Effector CD4-positive, alpha-beta T cell (primary cell): ENCODE measurements at places on chromosomes 7 and 10.

- no peak for DNase-seq
Observed at GRCh38 chr7:12540850-12541249, 29.7 kb upstream of the SCIN start.

- no peak for DNase-seq
Observed at GRCh38 chr10:33336582-33337325, 2.3 kb upstream of the NRP1 start.

DNA sequence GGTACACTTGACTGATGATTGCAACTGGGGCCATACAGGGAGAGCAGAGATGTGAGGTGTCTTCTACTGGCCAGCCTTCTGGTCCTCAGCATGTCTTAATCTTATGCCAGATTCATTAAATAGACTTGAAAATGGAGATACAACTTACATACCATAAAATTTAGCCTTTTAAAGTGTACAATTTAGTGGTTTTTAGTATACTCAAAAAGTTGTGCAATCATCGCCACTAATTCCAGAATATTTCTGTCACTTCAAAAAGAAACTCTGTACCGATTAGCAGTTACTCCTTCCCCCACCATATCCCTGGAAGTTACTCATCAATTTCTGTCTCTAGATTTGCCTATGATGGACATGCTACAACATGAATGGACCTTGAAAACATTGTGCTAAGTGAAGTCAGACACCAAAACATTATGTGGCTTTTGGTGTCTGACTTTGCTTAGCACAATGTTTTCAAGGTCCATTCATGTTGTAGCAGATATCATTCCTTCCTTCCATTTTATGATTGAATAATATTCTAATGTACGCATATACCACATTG lies 53.0 kb downstream of the SH2D4B start:
- DNase-seq, result no peak

DNA sequence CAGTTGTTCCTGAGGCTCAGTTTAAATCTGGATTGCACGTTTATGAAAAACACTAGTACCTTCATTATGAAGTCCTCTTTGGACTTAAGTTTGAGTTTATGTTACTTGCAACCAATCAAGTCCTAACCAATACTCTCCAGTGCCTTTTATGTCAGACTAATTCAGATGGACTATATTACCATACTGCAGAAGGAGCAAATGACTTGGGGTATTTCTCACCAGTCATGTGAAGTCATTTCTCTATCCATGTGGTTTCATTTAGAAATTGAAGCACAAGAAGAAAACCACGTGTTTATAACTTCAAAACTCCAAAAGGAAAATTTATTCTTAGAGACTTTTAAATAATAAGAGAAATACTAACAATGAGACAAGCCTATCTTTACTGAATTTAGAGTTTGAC lies 201.6 kb downstream of the MBL2 start:
- no peak for DNase-seq

- DNase-seq, result no peak
Observed at GRCh38 chr10:69575164-69575722, 2.0 kb upstream of the NEUROG3 start.
